ENCODE measurements at places on chromosomes 6 and 20.

GRCh38 chr20:64247307-64247618 lies 8.3 kb upstream of the PCMTD2 start:
- no peak for DNase-seq

DNA sequence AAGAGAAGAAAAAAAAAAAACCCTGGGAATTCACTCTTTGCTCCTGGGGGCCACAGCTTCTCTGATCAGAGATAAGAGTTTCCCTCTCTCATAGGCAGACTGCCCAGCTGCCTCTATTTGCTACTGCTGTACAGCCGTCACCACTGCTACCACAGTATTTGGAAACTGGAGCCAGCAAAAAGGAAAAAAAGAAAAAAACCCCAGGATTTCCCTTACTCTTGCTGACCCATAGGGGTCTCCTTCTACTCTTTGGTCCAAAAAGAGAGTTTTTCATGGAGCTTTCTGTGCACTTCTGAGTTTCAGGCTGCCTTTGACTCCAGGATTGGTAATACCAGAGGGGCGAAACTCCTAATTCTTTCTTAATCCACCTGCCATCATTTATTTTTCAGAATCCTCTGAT lies 89.7 kb downstream of the MDGA1 start:
- DNase-seq: no peak

- DNase-seq: no peak
Measured at GRCh38 chr20:41631826-41632225, 13.6 kb upstream of the CHD6 start.

GRCh38 chr20:3798908-3799248 lies 2.8 kb downstream of the CDC25B start:
- no peak for DNase-seq

Measured in activated T-cell treated with anti-CD3 and anti-CD28 coated beads, Interleukin-2, amount 50 U/mL, for 72 hours (primary cell).